ENCODE measurements at places on chromosomes 6 and 20. TPM values are rescaled to one million over a fixed set of nuclear protein-coding genes. Genes with fewer than 3 reads are reported as not detected.
A peak's percentile ranks its signal among the peaks of the same experiment; 100 is the strongest.

DNA sequence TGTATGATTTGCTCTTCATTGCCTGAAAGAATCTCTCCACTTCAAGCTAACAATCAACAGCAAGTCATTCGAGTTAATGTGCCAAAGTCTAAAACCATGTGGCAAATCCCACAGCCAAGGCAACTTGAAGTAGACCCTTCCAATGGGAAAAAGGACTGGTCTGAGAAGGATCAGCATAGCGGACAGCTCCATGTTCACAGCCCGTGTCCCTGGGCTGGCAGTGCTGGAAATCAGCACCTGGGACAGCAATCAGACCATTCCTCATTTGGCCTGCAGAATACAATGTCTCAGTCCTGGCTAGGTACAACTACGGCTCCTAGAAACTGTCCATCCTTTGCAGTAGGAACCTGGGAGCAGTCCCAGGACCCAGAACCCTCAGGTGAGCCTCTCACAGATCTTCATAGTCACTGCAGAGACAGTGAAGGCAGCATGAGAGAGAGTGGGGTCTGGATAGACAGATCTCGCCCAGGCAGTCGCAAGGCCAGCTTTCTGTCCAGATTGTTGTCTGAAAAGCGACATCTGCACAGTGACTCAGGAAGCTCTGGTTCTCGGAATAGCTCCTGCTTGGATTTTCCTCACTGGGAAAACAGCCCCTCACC lies 1.1 kb downstream of the GJA10 start:
- H3K27ac ChIP-seq, result no peak overlapping the region
- H3K4me1 ChIP-seq, result no peaks in the 10 kb centered on the region
- H3K36me3 ChIP-seq, result no peaks in the 10 kb centered on the region
- H3K4me3 ChIP-seq, result no peak overlapping the region

The RNF217 gene
- 26.0 TPM for total RNA-seq

- H3K27me3 ChIP-seq, result no peaks in the 10 kb centered on the region
- no peaks in the 10 kb centered on the region for H3K36me3 ChIP-seq
- no peak overlapping the region for H3K27ac ChIP-seq
- DNase-seq, result no peak
- no peak overlapping the region for H3K4me3 ChIP-seq
- H3K4me1 ChIP-seq, result no peaks in the 10 kb centered on the region
Observed at GRCh38 chr6:124869416-124869815, 92.8 kb upstream of the RNF217 start.

The HLA-DQA2 gene
- 2.2 TPM for total RNA-seq

The FAM217A gene
- total RNA-seq, result not detected

DNA sequence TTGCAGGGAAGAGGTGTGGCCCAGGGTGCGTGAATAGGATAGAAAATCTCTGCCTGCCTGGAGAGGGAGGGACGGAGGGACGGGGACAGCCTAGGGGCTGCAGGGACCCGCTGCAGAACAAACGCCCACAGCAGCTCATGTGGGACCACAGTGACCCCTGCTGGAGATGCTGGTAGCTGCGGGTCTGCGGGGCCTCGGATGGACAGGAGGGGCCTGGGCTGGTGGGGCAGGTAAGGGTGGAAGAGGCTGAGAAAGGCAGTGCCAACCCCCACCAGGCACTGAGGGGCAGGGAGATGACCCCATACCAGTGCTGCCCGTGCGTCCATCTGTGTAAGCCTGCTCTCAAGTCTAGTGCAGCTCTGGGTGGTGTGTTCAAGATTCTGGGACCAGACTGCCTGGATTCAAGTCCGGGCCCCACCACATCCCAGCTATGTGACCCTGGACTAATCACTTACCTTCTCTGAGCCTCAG lies 39.4 kb downstream of the KIAA1755 start:
- H3K27ac ChIP-seq, result no peak overlapping the region
- H3K36me3 ChIP-seq, result no peaks in the 10 kb centered on the region
- H3K4me3 ChIP-seq, result no peak overlapping the region
- peaks cover 14% of the 10 kb centered on the region for H3K4me1 ChIP-seq
- no peak for DNase-seq

- H3K4me3 ChIP-seq, result no peak overlapping the region
- no peaks in the 10 kb centered on the region for H3K27me3 ChIP-seq
- no peaks in the 10 kb centered on the region for H3K4me1 ChIP-seq
- no peak for DNase-seq
Observed at GRCh38 chr6:54134935-54135334, 23.7 kb downstream of the MLIP start.

The PMEPA1 gene
- total RNA-seq, result 11.3 TPM

DNA sequence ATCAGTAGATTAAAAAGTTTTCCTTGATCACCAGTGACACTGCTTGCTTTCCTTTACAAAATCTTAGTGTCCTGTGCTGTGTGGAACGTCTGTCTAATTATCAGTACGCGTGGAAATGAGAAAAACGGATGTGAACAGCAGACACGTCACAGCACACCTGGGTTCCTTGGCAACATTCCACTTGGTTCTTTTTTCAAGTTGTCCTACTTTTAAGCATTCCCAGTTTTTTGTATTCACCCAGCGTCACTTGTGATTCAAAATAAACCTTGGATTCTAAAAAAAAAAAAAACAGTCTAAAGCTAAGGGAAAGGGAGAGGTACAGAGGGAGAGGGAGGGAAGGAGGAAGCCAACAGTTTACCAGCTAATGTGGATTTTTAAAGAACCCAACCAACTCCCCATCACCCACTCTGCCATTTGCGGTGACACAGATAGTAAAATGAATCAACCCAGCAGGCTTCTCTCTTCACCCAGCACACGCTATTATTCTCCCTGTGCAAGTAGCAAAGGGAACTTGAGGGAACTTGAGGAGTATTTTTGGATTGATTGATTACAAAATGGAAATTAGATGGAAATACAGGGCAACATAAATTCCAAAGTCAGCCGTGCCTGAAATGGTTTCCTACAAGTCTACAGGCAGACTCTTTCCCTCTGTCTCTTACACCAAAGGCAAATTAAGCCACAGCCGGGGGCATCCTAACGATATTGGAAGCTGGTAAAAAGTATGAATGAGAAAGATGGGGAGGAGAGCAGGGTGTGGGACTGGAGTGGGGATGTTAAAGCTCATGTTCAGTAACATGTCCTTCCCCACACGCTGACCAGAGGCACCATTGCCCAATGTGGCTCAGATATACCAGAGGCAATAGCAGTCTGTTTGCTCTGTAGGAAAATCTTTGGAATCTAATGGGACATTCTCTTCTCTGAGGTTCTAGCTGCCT lies 129.8 kb downstream of the SASH1 start:
- H3K27me3 ChIP-seq, result no peaks in the 10 kb centered on the region
- H3K4me1 ChIP-seq, result no peaks in the 10 kb centered on the region
- H3K27ac ChIP-seq, result peak overlapping the region; percentile 60
- DNase-seq, result peak; percentile 67
- H3K36me3 ChIP-seq, result peaks cover 21% of the 10 kb centered on the region
- no peak overlapping the region for H3K4me3 ChIP-seq

DNA sequence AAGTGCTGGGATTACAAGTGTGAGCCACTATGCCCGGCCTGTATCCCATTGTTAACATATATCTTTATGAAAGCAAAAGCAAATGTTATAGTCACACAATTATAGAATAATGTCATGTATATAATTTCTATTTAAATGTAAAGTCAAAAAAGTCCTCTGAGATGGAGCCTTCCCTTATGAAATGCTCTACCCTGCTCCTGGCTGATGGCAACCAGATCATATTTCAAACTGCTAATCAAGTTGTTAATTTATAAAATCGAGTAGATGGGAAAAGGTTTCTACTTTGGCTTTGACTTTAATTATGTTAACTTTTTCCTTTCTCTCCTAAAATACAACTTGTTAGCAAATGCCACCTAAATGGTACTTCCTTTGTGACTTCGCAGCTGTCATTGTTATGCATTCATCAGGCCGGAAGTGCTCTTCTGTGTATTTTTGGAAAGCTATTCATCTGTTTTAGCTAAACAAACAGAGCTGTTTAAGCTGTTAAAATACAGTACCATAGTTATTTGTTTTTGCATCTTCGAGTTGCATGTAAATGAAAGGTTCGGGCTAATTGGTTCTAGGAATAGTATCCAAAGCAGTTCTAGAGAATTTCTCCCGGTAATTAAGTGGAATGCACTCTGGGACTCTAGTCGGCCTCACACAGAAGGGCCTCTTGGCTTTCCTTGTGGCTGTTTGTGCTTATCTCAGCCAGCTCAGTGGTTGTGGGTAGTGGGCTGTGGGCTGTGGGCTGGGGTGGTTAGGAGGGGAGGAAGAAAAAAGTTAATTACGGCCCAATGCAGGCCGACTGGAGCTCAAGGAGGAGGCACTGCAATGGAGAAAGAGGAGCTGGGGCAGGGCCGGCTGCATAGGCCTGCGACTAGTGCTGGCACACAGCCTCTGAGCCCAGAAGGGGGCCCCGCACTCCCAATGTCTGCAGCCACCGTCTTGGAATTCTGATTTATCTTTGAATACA lies 34.8 kb downstream of the SLC35D3 start:
- H3K27ac ChIP-seq, result no peak overlapping the region
- no peak overlapping the region for H3K4me3 ChIP-seq
- DNase-seq, result no peak
- no peaks in the 10 kb centered on the region for H3K36me3 ChIP-seq

The CST2 gene
- not detected for total RNA-seq

The SCUBE3 gene
- 0.49 TPM for total RNA-seq

DNA sequence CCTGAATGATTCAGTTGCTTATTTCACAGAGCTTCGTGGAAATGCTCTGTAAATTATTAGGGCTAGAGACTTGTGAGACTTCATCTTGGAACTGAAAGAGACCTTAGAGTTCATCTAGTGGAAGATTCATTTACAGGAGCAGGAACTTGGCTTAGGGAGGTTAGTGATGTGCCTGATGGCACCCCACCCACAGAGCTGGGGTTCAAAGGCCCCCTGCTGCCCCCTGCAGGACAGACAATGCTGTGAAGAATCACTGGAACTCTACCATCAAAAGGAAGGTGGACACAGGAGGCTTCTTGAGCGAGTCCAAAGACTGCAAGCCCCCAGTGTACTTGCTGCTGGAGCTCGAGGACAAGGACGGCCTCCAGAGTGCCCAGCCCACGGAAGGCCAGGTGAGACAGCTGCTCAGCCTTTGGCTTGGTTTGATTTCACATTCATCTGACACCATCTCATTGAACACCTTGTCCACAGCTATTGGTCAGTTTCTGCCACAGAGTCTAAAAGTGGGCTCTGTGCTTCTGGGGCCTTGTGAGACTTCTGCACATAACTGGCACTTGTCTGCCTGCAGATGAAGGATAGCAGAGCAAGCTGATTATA lies 25.1 kb downstream of the MYBL2 start:
- H3K27ac ChIP-seq, result no peak overlapping the region
- no peak for DNase-seq
- no peak overlapping the region for H3K4me3 ChIP-seq
- H3K36me3 ChIP-seq, result no peaks in the 10 kb centered on the region

The HMGCLL1 gene
- 1.7 TPM for total RNA-seq

- H3K27ac ChIP-seq, result no peak overlapping the region
- no peak overlapping the region for H3K4me3 ChIP-seq
- DNase-seq, result no peak
- no peaks in the 10 kb centered on the region for H3K36me3 ChIP-seq
Observed at GRCh38 chr20:47659904-47660601, 125.2 kb downstream of the SULF2 start.

DNA sequence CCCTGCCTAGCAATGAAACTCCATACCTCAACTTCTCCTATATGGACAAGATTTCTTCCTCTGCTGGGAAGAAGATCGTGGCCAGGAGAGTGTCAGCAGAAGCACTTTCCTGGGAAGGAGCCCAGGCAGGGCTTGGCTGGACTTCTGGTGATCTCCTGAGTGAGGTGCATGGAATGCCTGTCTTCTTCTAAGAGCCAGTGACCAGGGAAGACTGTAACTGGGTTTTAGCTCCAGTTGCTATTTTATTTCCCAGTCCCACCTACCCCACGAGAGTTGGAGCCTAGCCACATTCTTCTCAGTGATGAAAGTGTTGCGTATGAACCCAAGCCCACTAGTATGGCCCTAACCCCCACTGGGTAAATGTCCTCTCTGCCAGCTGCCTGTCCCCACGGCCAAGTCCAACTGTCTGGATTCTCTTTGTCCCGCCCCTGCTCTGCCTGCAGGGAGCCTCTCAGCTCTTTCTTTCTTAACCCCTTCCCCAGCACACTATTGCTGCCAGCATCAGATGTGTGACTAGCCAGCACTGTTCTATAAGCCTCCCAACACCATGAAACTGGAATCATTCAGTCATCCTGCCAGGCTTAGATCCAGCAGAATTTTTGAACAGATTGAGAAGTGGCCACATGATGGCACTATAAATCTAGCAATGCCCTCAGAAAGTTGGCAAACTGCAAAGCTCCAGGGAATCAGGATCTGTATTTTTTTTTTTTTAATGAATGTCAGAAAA lies 69.8 kb upstream of the FAM184A start:
- H3K36me3 ChIP-seq, result no peaks in the 10 kb centered on the region
- H3K27ac ChIP-seq, result peak overlapping the region; percentile 40

The TM9SF4 gene
- 32.2 TPM for total RNA-seq

GRCh38 chr20:62368392-62368975 lies 1.4 kb upstream of the LAMA5 start:
- H3K4me1 ChIP-seq, result peaks cover 76% of the 10 kb centered on the region
- no peak for DNase-seq
- H3K4me3 ChIP-seq, result peak overlapping the region; percentile 61

GRCh38 chr6:14524319-14524718 lies 406.7 kb downstream of the CD83 start:
- no peaks in the 10 kb centered on the region for H3K36me3 ChIP-seq
- no peaks in the 10 kb centered on the region for H3K27me3 ChIP-seq
- DNase-seq, result no peak
- no peak overlapping the region for H3K27ac ChIP-seq
- no peak overlapping the region for H3K4me3 ChIP-seq

The BMP6 gene
- total RNA-seq, result 3.2 TPM

- no peaks in the 10 kb centered on the region for H3K4me1 ChIP-seq
- H3K4me3 ChIP-seq, result no peak overlapping the region
- no peak overlapping the region for H3K27ac ChIP-seq
- H3K36me3 ChIP-seq, result no peaks in the 10 kb centered on the region
Observed at GRCh38 chr6:54900666-54901065, 54.1 kb downstream of the FAM83B start.

GRCh38 chr6:23228439-23229024 lies 659.2 kb downstream of the HDGFL1 start:
- DNase-seq, result no peak
- H3K27ac ChIP-seq, result no peak overlapping the region
- H3K36me3 ChIP-seq, result no peaks in the 10 kb centered on the region
- H3K27me3 ChIP-seq, result no peaks in the 10 kb centered on the region
- H3K4me3 ChIP-seq, result no peak overlapping the region

The FOXO3 gene
- total RNA-seq, result 110 TPM

The ARMC2 gene
- 11.5 TPM for total RNA-seq

The ADGRB3 gene
- 2.7 TPM for total RNA-seq

GRCh38 chr6:100845676-100846075 lies 35.5 kb downstream of the ASCC3 start:
- H3K36me3 ChIP-seq, result peaks cover 9% of the 10 kb centered on the region
- H3K27me3 ChIP-seq, result no peaks in the 10 kb centered on the region
- H3K4me1 ChIP-seq, result peaks cover 8% of the 10 kb centered on the region
- DNase-seq, result no peak
- no peak overlapping the region for H3K4me3 ChIP-seq

DNA sequence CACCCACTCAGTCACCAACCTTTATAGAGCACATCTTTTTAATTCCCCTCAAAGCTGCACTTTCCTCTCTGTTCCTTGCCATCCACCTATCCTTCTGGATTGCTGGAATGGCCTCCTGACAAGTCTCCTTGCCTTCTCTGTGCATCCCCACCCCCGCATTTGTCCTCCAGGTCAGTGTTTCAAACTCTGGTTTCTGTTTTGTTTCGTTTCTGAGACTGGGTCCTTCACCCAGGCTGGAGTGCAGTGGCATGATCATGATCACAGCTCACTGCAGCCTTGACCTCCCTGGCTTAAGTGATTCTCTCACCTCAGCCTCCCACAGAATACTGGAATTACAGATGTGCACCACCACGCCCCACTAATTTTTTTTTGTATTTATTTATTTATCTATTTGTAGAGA lies 96.2 kb downstream of the PLCB1 start:
- no peak for DNase-seq
- H3K27me3 ChIP-seq, result no peaks in the 10 kb centered on the region
- H3K36me3 ChIP-seq, result no peaks in the 10 kb centered on the region
- no peak overlapping the region for H3K27ac ChIP-seq
- H3K4me1 ChIP-seq, result peaks cover 7% of the 10 kb centered on the region
- no peak overlapping the region for H3K4me3 ChIP-seq

The DNAH8 gene
- total RNA-seq, result not detected

All from vagina (tissue), 2 donors.